HT-29 (cell line): ENCODE measurements at places on chromosomes 3 and 15. TPM values are rescaled to one million over a fixed set of nuclear protein-coding genes. Genes with fewer than 3 reads are reported as not detected.

DNA sequence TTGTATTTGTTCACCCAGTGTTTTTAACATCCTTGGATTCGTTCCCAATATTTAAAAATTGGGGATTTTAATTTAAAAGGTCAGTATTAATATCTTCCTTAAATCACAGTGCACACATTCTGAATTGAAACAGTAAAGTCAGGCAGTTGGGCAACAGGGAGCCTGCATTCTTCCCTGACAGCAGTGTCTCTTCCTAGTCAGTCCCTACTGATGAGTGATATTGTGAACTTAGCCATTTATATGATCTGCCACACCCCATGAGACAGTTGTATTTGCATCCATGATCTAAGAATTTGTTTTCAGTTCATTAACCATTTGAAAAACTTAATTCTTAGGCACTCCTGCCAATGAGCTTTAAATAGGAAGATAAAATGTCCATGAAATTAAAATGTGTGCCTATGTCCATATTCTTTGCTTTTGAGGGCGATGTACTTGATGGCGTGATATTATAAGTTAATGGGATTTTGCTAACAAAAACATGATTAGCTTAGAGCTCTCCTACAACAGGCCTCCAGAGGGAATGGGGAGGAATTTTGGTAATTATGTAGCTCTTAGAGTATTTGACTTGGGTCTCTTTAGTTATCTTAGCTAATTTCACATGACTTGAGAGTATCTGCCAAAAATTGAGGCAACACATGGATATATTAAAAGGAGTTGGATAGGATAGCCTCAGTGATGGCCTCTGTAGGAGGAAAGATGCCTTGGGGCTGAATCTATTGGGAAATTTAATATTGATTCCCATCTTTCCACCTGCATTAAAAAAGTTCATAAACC, 219.3 kb downstream of the PTPRG start:
- DNase-seq, result no peak

GRCh38 chr3:150877303-150877702, 27.9 kb downstream of the MINDY4B start:
- DNase-seq, result no peak

- no peak for DNase-seq
Measured at GRCh38 chr3:136932523-136932922, 25.3 kb upstream of the IL20RB start.

The ARL6IP5 gene
- total RNA-seq, result 29.9 and 46.3 TPM in 2 replicates

The NUDT16 gene
- total RNA-seq, result 17.6 and 19.3 TPM in 2 replicates

The ZNF385D gene
- not detected in 2 replicates for total RNA-seq

The NPAP1 gene
- not detected in 2 replicates for total RNA-seq

DNA sequence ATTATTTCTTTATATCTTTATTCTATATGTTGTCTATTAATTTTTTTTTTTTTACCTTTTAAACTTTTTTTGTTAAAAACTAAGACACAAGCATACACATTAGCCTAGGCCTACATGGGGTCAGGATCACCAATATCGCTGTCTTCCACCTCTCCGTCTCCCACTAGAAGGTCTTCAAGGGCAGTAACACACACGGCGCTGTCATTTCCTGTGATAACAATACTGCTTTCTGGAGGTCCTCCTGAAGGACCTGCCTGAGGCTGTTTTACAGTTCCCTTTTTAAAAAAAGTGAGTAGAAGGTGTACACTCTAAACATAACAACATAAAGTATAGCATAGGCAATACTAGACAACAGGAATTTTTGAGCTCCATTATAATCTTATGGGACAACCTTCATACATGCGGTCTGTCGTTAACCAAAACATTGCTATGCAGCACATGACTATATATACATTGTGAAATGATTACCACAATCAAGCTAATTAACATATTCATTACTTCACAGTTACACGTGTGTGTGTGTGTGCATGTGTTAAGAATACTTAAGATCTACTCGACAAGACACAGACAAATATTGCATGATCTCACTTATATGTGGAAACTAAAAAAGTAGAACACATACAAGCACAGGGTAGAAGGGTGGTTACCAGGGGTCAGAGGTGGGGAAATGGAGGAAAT, 20.8 kb downstream of the RAB6B start:
- no peak for DNase-seq

DNA sequence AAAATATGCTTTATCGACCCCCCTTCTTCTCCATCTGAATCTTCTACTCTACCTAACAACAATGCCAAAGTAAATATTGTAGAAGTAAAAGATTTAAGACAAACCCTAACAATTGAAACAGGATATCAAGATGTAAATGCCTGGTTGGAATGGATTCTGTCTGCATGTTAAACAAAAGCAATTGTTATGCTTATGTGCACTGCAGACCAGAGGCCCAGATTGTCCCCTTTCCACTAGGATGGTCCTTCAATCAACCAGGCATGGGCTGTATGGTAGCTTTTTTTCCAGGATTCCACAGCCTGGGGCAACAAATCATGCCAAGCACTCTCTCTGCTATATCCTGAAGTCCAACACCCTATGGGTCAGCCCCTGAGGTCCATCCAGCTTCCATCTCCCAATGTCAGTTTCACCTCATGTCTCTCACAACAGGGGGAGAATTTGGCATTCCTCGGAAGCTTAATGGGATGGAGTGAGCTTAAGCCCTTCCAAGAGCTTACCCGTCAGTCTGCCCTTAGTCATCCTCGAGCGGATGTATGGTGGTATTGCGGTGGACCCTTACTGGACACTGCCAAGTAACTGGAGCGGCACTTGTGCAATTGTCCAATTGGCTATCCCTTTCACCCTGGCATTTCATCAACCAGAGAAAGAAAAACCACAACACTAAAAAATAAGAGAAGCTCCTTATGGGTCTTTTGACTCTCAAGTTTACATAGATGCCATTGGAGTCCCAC, 36.2 kb downstream of the ZNF589 start:
- no peak for DNase-seq

GRCh38 chr3:94961423-94962100, 898.7 kb downstream of the NSUN3 start:
- peak; percentile 54 for DNase-seq

DNA sequence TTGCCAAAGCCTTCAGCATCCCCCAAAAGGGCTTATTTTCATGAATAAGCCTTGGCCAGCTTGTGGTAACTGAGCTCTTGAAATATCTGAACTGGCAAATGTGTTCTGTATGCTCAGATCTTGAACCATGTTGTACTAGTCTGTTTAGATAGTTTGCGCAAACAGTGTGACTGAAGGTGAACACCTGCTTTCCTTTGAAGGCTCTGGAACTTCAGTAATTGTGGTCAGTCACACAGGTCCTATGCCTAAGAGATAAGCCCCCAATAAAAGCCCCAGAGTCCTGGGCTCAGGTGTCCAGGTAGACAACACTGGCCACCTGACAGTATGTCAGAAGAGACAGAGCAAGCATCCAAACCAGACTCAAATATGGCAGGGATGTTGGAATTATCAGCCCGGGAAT, 5.4 kb downstream of the TUBGCP5 start:
- no peak for DNase-seq
